NCI-H1092 (cell line): ENCODE measurements at places on chromosomes 6 and 20.

GRCh38 chr20:41497186-41497895 lies 120.8 kb downstream of the CHD6 start:
- DNase-seq: no peak

DNA sequence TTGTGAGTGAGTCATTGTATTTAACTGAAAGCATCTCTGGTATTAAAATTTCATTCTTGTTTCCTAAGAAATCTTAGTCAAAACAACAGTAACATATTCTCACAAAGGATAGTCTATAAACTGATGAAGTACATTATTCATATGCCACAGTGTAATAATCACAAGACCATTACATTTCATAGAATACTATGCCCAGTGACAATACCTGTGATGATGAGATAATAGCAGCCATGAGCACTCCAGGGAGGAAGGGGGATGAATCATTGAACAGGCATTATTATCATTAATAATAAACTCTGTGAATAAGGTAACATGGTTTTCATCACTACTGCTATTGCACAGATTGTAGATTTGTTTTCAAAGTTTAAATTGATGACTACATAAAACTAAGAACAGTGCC lies 667.9 kb downstream of the EPM2A start:
- no peak for DNase-seq

GRCh38 chr6:36852481-36853147 lies 13.4 kb upstream of the CPNE5 start:
- DNase-seq: no peak

DNA sequence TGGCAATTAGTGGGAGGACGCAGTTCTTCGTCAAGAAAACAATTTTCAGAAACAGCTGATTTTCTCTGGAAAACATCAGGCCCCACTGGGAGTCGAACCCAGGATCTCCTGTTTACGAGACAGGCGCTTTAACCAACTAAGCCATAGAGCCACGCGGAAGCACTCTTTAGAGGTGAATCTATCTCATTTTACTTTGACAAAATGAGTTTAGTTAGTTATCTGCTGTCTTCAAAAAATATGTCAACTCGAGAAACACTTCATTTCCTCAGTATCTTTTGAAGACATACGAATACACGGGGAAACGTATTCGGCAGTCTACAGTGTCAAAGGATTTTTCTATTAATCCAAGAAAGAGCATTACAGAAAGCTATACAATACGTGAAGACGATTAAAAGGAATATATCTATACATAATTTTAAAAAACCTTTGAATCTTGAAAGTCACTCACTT lies 26.7 kb downstream of the GPX6 start:
- no peak for DNase-seq

- DNase-seq: no peak
These were observed 50.8 kb upstream of the MAFB start for GRCh38 chr20:40739841-40740240.

DNA sequence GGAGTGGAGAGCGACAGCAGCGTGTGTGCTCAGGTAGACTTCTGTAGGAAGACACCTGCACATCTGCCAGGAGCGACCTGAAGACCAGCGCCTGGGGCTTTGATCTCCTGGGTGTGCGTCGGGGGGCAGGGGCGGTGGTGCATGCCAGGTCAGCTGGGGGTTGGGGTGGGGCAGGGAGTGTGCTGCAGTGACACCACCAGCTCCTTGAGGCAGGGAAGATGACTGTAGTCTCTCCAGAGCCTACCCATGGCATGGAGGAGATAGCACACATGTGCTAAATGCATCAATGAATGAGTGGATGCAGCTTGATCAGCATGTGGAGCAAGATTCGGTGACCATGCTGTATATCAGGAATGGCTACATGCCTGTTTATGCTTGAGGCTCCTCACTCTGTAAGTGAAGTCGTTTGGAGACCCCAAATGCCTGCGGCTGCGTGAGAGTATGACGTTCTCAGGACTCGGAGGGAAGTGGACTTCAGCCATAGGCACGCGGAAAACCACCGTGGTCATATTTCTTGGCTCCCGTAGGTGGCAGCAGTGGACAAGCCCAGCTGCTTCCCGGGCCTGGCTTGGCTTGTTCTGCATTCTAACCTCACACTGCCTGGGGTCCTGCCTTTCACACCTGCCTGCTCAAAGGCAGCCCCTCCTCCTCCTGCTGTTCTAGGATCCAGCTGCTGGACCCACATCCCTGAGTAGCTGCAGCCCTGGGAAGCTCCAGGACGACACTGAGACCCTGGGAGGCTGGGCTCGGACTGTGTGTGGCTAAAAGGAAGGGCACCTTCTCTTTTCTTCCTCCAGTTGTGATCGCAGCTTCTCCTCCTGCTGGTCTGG lies 39.4 kb upstream of the KCNK16 start:
- peak; percentile 70 for DNase-seq
